Hematopoietic multipotent progenitor cell treated with erythropoietin and hydrocortisone succinate and interleukin-3 and kit ligand, for 6 days (in vitro differentiated cells): ENCODE measurements at places on chromosomes 7 and 10.

DNA sequence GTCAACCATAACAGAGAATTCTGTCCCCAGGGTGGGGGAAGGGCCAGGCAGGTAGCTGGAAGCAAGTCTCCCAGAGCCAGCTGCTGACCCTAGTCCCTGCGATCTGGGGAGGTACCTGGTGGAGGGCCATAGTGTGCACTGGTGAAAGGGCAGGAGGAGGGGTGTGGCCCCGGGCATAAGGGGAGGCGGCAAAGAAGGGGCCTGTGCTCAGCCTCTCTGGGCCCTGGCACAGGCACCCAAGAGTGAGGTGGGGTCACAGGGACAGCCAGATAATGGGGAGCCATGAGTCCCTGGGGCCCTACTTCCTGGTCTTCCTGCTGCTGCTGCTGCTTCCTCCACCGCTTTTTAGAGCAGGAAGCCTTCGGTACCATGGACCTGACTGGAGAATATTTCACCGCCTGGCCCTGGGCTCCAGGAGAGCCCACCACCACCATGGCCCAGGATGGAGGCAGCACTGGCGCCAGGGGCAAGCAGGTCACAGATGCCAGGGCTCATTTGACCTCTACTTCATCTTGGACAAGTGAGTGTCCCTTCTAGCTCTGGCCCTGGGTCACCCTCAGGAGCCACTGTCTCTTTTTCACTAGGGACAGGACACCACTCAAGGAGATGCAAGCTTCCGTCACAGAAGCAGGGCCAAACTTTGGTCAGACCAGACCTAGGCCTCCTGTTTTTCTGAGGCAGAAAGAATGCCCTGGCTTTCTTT is at the start of gene ANTXRL:
Gene ANTXRL (plus strand): TSS at position 7 of the 703 bp plus-strand sequence. CDS start 266 bp downstream, at position 273.
- DNase-seq = no peak

GRCh38 chr7:157483515-157483914 is 146.7 kb downstream of the DNAJB6 start:
- DNase-seq = no peak

GRCh38 chr7:128004623-128005022 is 26.6 kb downstream of the LRRC4 start:
- DNase-seq = no peak

- no peak for DNase-seq
Measured at GRCh38 chr7:33039903-33040292, 22.7 kb downstream of the NT5C3A start.

DNA sequence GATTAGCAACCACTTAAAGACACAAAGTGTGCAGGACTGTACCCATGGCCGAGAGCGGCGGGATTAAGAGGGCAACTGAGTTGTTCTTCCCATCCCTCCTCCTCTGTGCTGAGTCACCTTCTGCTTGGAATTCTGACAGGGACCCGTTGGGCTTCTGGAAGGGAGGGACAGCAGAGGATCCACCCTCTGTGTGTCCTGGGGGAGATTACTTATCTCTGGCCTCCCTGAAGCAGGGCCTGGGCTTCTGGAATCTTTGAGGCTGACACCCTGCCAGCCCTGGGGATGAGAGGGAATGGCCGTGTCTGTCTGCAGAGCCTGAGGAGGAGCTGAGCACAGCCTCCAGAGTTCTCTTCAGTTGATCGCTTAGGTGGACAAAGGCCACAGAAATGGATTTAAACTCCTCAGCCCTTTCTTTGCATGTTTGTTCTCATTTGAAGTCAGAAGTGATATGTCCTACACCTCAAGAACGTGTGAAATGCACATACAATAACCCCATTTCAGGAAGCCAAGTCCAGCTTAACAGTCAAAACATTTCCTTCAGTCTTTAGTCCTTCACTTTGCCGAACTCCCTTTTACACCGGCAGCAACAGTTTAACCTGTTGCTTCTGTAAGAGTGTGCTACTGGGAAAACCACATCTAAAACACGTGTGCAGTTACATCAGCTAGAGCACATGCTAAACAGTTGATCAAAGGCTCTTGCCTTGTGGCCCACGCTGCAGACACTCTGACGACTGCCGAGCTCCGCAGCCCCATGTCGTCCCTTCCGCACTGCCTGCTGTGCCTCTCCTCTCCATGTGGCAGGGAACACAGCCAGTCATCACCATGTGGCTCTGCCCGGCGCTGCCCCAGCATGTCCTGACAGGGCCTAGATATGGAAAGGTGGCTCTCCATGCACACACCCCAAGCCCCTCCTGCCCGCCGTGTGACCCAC is 55.7 kb downstream of the IKZF1 start:
- peak; percentile 87 for DNase-seq

- DNase-seq = no peak
Measured at GRCh38 chr7:30705008-30705407, 22.8 kb upstream of the CRHR2 start.

GRCh38 chr7:80918909-80919721 is at the start of gene SEMA3C:
SEMA3C (minus strand) TSS chr7:80919051; CDS start chr7:80916781, 2,270 bp downstream.
- DNase-seq = peak; percentile 88

- no peak for DNase-seq
Measured at GRCh38 chr7:93047514-93048099, 70.2 kb downstream of the SAMD9 start.

- no peak for DNase-seq
Measured at GRCh38 chr10:132062116-132062515, 3.6 kb upstream of the JAKMIP3 start.

GRCh38 chr10:13670311-13670710 is 83.5 kb downstream of the PRPF18 start:
- DNase-seq = no peak

DNA sequence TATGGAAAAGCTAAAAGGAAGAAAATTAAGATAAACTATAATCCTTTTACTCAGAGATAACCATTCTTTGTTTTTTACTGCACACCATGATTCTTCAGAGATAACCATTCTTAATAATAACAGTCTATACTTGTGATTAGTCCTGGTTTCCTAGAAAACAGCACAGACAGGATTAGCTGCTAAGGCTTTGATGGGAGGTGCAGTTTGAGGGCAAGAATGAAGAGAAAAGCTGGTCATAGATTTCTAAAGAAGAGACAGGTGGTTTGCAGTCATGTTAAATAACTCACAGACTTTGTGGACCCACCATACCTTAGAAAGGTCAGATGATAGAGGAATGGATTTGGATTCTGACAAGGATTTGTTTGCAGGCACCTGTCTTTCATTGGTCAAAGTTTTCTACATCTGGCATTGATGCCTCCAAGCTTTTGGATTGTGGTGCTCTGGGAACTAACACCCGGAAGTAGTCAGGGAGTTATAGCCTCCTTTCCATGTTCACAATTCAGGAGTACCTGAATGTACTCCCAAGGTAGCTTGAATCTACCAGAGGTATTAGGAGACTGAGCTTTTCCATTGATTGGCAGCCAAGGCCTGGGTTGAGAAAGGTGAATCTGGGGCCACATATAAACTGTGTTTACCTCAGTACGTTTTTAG is 3.7 kb downstream of the SMC3 start:
- DNase-seq = no peak

GRCh38 chr7:37068038-37068437 is 343.7 kb upstream of the AOAH start:
- no peak for DNase-seq

- no peak for DNase-seq
Measured at GRCh38 chr7:151428378-151429236, 11.3 kb downstream of the CRYGN start.

DNA sequence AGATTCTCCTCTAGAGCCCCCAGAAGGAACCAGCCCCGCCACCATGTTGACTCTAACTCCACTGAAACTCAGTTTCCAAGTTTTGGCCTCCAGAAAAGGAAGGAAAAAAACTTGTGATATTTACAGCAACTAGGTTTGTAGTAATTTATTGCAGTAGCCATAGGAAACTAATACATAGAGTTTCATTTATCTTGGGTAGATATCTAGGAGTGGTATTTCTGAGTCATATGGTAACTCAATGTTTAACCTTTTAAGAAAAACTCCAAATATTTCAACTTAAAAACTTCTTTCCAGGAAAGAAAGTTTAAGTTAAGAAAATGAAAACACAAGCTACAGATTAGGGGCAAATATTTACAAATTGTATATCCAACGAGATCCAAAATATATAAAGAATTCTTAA is 576.7 kb downstream of the KCNMA1 start:
- DNase-seq = no peak

DNA sequence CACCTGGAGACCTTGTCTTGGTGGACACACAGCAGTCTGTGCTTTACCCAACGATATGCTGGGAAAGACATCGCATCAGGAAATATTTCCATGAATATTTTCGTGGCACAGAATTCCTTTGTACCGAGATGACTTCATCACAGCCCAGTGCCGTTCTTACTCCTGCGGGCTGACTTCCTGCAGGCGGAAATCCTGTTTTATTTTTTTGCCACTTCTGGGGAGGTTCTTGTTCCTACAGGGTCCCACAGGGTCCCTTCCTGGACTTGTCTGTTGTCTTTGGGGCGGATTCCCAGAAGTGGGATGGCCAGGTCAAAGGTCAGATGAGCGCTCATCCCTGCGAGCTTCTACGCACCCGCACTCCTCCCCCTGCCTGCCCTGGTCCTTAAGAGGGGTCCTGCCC is 86.5 kb downstream of the DNAJB6 start:
- DNase-seq = no peak

DNA sequence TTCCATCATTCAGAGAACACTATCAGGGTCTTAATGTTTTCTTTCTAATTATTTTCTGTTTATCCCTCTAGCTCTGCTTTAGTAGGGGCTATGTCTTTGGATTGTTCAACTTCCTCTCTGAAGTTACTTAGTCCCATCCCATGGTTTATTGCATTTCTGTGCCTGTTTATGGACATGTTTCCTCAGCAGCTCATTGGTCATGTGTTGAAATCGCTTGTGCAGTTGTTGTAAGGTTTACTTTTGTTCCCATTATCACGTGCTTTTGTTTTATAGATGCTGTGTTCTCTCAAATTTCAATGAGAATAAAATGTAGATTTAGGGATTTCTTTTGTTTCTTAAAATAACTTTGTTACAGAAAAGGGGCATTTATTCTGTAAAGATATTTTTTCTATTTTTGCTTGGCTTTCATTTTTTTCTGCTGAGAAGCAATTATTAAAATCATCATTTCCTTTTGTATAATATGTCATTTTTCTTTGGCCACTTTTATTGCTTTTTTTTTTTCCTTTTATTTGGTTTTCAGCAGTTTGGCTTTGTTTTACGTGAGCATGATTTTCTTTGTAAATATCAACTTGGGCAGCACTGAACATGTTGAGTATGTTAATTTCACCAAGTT is 110.9 kb downstream of the CCDC7 start:
- DNase-seq = no peak

- no peak for DNase-seq
Measured at GRCh38 chr7:19011212-19011611, 106.2 kb downstream of the TWIST1 start.

- peak; percentile 34 for DNase-seq
Measured at GRCh38 chr7:45402480-45403218, 171.5 kb upstream of the ADCY1 start.

DNA sequence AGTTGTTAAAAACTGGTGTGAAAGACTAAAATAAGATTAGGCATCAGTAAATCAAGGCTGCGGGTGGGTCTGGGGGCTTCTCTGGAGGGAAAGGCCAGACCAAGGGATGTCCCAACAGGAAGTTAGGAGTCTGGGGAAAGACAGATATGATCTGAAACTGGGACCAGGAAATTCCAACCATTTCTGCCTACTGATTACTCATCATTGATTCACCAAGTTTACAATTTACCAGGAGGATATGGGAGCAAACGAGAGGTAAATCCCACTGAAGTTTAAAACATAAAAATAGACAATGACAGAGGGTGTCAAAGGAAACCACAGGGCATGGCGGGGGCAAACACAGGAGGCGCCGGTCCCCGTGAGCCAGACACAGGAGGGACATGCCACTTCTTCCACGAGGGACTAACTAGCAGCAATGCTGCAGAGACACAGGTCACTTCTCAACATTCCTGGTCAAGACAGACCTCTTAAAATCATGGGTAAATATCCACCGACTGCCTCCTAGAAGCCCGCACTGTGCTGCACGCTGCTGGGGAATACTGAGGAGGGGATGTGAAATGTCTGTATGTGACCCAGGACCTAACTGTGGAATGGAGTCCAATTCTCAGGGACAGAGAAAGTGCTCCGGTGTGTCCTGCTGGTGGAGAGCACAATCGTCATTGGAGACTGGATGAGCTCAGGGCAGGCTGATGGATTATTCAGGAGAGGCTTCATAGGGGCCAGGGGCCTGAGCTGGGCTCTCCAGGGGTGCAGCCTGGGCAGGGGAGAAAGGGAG is 153.4 kb upstream of the KLF14 start:
- no peak for DNase-seq

GRCh38 chr7:113010377-113010776 is 76.2 kb downstream of the GPR85 start:
- no peak for DNase-seq

- DNase-seq = no peak
Measured at GRCh38 chr7:28981161-28981465, 23.0 kb upstream of the TRIL start.

DNA sequence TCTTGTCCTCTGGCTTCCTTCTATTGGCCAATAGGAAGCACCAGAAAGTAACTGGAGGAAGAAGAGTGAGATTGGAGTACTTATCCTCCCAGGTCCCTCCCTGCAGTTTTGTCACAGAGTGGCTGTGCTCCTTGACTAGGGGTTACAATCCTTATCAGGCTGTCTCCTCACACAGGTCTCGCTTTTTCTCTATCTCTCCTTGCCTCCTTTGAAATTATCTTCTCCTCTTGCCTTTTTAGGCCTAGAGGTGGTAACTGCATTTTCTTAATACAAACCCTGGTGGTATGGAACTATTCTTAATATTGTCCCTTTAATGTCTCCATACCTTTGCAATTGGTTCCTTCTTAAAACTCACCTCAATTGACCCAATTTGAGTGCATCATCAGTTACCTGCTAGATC is 2.7 kb downstream of the PRSS37 start:
- DNase-seq = peak; percentile 54
